ENCODE measurements at places on chromosomes 11 and 22.

GRCh38 chr11:122276221-122276620 is 160.2 kb upstream of the BLID start:
- no peak for DNase-seq

GRCh38 chr22:47289336-47289985 is 527.0 kb downstream of the TBC1D22A start:
- DNase-seq: no peak

- no peak for DNase-seq
These were observed 2.1 kb downstream of the PLAAT3 start for GRCh38 chr11:63612181-63612580.

DNA sequence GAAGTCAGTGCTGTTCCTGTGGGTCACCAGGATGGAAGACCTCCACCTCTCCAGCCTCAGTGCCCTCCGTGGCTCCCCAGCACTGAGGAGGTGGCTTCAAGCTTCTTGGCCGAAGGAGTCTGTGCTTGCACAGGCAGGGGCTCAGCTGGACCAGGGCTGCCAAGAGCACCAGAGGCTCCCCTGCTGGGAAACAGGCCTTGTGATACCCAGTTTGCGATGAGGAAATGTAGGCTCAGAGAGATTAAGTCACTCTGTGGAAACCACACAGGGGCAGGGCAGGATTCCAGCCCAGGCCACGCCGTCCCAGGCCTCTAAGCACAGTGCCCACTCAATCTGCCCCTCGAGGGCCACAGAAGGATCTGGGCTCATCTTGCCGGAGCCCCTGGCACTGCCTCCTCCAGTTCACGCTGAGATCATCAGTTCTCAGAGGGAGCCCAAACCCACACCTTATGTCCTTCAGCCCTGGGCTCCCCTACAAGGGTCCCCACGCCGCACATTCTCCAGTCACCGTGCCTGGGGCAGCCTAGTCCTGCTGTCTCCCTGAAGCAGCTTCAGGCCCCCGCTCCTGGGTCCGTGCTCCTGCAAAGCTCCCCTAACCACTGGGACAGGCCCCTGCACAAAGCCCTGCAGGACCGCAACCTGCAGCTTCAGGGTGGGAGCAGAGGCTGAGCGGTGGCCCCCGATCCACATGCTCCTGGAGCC is 21.6 kb downstream of the ANO1 start:
- no peak for DNase-seq

DNA sequence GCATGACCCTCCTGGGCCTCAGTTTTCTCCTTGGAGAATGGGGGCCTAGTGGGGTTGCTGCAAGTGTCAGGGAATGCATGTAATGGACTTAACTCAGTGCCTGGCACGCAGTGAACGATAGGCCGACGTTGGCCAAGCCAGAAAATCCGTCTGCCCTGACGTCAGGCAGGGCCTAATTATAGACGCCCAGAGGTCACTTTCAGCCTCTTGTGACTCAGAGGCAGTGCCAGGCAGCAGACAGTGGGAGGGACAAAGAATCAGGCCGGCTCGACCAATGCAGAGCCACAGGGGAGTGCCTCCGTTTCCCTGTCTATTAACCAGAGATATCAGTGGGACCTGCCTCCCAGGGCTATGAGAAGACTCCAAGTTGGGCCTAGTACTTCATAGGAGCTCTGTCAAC is 115.0 kb downstream of the MN1 start:
- DNase-seq: peak; percentile 33

DNA sequence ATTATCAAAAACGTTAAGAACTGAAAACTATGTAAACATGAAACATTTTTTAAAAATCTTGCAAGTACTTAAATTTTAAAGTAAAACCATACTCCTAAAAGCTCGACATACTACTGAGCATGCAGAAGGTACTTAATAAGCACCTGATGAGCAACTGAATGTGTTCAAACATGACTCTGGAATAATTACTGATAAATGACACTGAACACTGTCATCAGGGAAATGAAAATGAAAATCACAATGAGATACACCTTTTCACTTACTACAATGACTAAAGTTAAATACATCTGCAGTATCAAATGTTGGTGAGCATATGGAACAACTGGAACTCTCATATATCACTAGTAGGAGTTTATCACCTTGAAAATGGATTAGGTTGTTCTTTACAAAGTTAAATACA is 65.2 kb downstream of the PICALM start:
- no peak for DNase-seq

DNA sequence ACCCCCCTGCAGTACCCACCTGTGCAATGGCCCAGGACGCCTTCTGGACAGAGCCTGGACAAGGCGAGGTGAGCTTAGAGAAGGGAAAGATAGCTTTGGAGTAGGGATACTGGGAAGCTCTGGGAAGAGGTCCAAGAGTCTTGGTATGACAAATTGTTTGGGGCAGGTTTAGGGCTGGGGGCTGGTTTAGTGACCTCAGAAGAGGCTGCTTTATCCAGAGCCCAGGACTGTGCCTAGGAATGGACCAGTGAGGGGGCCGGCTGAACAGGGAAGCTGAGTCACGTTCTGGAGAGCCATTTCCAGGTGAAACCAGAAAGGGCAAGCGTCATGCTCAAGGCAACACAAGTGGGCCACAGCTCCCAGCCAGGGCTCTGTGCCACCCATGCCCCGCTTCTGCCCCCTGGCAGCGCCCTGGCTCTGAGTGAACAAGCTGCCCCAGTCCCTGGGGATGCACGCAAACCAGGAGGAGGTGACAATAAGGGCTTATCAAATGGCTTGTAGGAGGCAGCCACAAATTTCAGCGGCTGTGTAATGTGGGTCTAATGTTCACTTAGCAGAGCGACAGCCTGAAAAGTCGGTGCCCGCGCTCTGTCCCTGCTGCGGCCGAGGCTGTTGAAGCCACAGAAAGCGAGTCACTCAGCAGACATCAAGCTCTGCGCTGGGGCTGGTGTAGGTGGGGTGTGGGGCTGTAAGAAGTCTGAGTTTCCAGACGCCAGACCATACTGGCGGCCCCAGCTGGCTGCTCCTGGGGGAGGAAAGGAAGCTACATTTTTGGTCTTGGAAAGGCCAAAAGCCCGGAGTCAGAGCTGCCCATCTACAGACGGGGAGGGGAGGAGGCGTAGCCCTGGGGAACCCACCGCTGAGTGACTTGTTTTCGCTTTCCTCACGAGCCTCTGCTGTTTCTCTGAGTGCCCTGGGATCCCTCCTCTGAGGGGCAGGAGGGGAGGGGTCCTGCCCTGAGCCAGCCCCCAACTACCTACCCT is 18.3 kb upstream of the SYT7 start:
- no peak for DNase-seq

DNA sequence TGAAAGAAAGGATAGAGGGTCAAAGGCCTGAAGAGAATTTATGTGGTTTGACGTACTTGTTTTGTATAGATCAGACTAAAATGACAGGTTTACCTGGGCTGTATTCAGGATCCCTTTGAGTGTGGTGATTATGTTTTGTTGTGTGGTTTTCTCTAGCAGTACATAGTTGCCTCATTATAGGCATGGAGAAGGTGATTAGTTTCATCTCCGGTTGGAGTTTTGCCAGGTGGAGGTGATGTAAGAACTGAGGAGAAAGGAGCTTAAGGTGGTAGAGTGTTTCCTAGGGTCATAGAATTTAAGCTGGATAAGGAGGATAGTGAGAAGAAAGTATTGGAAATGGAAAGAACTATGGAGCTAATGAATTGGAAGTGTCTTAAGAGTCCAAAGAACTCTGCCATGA is 229.0 kb downstream of the TMEM135 start:
- no peak for DNase-seq

- DNase-seq: no peak
These were observed 111.9 kb downstream of the CCDC34 start for GRCh38 chr11:27250867-27251665.

DNA sequence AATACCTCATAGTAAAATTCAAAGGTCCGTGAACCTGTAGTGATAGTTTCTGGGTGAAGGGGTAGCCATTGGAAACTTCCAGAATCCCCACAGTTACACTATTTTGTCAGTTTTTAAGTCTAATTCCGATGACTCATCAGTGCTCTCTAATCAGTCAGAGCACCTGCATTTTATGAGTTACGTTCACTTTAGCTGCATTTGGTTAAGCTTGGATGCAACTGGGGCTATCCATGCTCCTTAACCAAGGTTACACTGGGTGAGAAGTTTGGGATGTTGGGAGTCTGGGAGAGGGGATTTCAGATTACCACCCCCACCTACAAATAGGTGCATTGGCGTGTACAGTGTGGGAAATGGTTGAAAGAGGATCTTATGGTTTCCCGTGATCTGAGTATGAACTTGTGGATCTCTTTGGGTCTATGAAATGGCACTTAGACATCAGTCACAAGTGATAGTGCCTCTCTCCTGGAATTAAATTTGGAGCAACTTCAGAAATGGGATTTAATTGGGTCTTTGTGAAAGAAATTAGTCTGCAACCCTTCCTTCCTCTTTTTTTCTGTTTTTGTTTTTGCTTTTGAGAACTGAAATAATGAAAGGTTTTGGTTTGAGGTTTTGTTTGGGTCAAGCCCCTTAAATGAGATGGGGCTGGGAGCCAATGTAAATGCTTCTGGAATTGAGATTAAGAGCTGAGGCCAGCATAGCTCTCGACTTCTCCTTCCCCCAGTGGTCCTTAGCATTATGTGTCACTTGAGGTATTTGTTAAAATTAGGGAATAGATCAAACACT is 31.5 kb downstream of the EHF start:
- no peak for DNase-seq

- no peak for DNase-seq
These were observed 174.2 kb upstream of the DDI1 start for GRCh38 chr11:103862094-103862801.

DNA sequence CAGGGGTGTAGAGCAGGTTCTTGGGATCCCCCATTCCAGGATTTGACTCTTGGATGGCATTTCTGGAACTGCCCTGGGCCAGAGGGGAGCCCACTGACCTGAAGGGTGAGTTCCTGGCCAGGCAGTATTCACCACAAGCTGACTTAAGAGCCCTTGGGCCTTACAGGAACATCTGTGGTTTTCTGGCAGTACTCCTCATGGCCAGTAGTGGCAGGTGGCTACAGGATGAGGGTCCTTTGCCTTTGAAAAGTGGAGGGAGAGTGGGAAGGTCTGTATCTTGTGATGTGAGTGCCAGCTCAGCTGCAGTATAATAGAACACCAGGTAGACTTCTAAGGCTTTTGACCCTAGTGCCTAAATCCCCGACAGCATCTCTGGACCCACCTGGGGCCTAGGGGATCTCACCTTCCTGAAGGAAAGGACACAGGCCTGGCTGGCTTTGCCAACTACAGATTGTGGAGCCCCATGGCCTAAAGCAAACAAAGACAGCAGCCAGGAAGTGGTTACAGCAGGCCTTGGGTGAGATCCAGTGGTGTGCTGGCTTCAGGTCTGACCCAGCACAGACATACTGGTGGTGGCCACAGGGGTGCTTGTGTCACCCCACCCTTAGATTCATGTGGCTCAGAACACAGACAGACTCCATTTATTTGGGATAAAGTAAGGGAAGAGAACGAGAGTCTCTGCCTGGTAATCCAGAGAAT is 9.0 kb downstream of the OR51S1 start:
- no peak for DNase-seq

- no peak for DNase-seq
These were observed 270.8 kb downstream of the DYNC2H1 start for GRCh38 chr11:103380031-103380430.

GRCh38 chr11:13137844-13138301 is 128.8 kb downstream of the RASSF10 start:
- DNase-seq: no peak

- DNase-seq: no peak
These were observed 337.0 kb upstream of the MTNR1B start for GRCh38 chr11:92632495-92632894.

DNA sequence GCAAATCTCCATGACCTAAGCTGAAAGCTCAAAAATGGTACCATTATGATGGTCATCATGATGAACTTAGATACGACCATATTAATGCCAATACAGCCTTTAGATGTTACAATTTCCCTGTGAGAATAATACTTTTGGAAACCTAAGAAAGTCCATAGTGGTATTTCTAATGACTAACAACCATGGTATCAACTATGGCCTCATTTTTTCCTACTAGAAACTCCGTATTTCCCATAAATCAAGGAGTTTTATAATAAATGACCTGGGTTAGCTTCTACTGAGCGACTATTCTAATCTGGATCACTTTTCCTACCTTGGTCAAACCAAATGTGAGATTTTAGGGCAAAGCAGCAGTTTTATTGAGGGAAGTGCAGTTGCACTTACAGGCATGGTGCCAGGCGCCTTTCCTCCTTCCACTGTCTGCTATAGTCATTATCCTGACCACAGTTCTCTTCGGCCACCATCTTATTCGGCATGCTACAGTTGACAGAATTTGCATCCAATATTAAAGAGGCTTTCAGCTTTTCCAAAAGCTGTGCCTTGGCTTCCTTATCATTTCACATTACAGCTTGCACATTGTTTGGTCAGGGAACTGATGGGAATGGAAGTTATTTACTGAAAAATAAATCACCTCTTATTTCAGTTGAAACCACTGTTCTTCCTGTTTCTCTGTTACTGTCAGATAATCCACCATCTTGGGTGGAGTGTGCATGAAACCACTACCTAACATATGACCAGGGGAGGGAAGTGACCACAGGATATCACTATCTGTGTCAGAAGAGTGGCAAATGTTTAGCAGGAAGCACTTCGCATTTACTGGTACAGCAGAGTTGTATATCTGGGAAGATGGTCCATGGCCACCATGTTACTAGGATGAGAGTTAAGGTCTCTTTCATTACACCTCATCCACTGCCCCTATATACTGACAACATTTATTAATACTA is 74.5 kb upstream of the PICALM start:
- no peak for DNase-seq

DNA sequence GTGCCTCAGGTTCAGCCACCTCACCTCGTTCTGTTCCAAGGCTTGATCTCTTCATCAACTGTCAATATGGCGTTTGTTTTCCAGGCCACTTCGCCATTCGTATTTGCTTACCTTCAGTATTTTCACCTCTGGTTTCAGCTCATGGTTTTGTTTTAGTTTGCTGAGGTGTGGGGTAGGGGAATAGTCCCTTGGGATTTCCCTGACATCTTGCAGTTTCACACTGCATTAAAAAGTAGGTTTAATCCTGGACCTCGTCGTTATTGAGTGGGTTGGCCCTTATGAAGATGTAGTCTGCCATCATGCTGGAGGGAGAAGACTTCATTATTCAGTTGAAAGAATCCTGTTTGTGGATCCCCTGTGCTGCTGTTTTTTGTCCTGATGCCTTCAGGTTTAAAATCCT is 46.0 kb downstream of the C11orf91 start:
- no peak for DNase-seq

DNA sequence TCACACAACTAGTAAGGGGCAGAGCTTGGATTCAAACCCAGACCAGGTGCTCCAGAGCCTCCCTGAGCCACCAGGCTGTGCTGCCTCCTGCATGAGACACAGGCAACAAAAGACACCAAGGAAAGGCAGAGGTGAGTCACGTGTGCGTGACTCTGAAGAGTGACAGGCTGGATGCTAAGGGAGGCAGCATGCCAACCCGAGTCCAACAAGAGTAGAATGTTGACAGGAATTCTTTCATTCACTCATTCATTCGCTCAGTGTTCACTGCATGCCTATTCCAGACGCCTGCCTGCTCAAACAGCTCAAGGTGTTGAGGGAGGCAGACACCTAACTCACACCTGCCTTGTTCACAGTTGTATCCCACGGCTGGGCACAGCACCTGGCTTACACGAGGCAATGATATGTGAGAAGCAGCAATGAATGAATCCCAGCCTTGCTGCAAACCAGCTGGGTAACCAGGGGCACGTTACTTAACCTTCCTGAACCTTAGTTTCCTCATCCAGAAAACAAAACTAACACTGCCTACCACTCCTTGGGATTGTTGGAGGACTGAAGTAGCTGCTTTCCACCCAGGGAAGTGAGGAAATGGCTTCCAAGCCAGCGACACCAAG is 73.8 kb upstream of the ARFGAP3 start:
- DNase-seq: no peak

- DNase-seq: no peak
These were observed 66.2 kb upstream of the EIF3D start for GRCh38 chr22:36595154-36595553.

- no peak for DNase-seq
These were observed 113.4 kb downstream of the CASP12 start for GRCh38 chr11:104784684-104785460.
